ENCODE measurements at places on chromosomes 12 and 14.

- DNase-seq, result no peak
These were observed 10.9 kb upstream of the IL26 start for GRCh38 chr12:68236421-68237059.

DNA sequence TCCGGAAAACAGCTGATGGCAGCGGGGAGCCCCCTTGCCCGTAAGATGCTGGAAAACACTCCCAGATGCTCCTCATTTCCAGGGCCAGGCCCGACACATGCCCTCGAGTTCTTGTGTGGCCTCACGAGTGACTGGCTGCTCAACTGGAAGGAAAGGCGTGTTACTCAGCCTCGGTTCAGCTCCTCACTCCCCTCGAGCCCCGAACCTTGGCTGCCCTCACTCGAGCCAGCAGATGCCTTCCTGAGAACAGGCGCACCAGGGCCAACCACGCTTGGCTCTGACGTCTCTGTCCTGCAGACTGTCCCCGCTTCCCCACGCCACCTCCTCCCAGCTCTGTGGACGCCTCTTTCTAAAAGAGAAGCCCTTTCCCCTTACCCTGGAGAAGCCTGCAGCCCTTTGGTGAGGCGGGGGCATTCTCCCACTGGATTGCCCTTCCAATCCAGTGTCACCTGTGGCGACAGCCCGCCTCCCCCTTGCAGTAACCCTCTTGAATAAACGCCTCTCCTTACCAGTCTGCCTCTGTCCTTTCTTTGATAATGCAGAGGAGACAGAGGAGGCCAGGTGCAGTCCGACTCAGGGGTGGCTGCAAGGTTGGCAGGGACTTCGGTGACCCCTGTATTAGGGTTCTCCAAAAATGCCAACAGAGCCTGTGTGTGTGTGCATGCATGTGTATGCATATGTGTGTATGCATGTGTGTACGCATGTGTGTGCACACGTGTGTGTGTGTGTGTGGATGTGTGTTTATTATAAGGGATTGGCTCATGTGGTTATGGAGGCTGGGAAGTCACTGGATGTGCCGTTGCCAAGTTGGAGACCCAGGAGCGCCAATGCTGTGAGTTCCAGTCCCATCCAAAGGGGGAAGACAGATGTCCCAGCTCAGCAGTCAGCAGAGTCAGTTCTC is 166.3 kb downstream of the KIF26A start:
- no peak for DNase-seq

GRCh38 chr12:77855548-77855947 is 24.9 kb downstream of the NAV3 start:
- no peak for DNase-seq

DNA sequence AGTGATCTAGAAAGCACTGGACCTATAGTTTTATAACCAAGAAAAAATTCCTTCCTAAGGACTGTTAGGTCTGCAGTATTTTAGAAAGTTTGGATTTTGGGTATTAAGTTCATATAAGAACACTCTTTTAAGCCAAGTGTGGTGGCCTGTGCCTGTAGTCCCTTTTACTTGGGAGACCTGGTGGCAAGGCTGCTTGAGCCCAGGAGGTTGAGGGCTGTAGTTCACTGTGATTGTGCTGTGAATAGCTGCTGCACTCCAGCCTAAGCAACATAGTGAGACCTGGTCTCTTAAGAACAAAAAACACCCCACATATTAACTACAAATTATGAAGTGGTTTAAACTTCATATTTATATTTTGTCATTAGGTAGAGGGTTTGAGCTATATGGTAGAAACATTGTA is 9.7 kb downstream of the DNM1L start:
- DNase-seq, result no peak

GRCh38 chr12:131491155-131491554 is 219.7 kb upstream of the SFSWAP start:
- DNase-seq, result no peak

DNA sequence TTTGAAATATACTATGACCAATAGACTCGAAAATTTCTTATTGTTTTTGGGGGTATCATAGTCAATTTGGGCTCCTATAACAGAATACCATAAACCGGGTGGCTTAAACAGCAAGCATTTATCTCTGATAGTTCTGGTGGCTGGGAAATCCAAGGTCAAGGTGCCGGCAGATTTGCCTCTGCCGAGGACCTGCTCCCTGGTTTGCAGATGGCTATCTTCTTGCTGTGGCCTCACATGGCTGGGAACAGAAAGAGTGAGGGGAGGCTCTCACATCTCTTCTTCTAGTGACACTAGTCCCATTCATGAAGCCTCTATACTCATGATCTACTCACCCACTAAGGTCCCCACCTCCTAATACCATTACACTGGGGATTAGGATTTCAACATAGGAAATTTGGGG is 70.7 kb downstream of the BORCS5 start:
- DNase-seq, result no peak

- no peak for DNase-seq
These were observed 225.1 kb downstream of the DIO2 start for GRCh38 chr14:79986251-79986650.

DNA sequence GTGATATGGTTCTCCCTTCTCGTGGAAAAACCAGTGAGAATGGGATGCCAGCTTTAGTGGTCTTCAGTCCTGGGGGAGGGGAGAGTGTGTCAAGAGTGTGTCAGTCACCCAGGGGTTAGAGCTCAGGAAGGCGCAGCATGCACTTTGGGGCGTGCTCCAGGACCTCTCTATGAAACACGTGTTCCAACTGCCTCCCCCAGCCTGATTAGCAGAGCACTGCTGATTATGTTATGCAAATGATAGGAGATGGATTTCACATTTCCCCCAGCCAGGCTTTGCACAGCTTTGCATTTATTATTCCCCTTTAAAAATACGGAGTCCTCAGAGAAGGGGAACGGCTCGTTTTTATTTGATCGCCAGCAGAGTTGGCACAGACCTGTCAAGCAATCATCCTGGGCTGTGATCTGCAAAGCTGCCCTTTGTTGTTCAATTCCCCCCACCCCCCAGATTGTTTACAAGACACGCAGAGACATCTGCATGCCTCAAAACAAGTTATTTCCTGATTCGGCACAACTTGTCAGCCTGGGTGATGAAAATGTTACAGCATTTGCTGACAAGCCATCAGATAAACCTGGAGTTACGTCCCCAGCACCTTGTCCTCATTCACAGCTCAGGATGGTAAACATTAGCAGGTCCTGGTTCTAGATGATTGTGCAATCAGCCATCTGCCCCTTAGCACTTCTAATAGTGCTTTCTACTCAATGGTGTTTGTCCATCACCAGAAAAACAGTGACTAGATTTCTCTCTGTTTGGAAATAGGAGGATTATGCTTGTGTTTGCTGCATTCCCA is 196.5 kb downstream of the NOVA1 start:
- DNase-seq, result no peak

- DNase-seq, result no peak
These were observed 8.4 kb downstream of the PAPLN start for GRCh38 chr14:73245480-73246325.

- DNase-seq, result no peak
These were observed 13.4 kb downstream of the MARK3 start for GRCh38 chr14:103398427-103399195.

DNA sequence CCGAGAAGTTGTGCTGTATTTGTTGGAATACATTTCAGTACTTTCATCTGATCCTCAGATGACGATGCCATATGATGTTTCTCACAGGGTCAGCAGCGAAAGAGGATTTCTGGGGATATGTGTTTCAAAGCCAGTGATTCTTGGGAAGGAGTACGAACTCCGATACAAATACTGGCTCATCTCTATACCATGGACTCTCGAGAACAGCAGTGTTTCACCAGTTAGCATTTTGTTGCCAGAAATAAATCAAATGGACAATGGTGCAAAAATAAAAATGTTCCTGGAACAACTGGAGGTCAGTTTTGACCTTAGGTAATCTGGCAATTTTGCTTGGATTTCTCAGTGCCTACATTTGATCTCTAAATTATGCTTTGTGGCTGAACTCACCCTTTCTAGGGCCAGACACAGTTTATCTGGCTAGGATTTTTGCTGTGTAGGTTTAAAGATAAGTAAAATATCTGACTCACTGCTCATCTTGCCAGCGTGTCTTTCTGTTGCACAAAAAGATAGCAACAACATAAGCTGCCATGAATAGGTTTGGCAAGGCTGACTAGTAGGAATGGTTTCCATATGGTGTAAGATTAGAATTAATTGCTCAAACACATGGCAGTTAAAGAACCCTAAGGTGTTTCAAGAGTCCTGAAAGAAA is 11.0 kb upstream of the MGP start:
- no peak for DNase-seq

DNA sequence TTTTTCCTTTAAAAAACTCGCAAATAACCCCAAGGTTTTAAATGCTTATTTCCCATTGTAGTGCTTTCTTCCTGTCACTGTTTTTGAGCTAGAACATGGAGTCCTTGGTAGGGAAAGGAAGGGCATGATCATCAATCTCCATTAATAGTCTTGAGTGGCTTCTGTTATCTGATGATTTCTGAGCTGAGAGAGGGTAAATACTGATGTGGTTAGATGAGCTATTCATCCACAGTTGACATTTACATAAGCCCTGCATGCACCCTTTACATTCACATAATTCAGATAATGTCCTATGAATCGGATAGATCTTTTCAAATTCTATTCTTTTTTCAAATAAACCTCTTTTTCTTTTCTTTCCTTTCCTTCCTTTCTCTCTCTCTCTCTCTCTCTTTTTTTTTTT is 81.4 kb downstream of the NTN4 start:
- no peak for DNase-seq

DNA sequence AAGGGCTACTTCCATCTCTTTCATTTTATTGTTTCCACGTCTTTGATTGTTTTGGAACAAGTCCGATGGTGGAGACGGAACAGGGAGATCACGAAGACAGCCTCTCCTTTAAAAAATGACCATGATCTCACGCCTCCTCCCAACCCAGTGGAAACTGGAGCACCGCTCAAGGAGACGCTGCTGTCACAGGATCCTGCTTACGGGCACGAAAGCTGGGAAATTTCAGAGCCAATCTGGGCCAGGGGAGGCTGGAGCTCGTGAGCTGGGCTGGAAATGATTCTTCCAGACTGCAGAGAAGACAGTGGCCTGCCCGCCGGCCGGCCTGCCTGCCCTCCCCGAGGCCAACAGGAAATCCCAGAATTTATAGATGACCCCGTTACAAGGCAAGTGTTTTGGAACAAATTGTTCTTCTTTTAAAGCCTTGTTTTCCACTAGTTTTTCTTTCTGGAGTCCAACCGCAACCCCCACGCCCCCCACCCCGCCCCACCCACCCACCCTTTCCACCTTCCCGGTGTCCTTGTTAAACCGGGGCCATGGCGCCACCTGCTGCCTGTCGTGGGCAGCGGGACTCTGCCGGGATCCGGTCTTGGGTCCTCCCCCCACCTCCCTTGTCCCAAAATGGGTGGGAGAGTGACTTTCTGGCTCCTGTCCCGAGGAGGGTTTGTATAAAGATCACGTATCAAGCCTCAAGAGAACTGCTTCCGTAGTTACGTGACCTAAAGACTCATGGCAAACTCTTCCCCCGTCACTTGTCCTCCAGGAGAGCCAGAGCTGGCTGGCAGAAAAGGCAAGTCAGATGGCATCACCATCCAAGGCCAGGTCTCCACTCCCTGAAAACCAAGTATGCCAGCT is 40.3 kb downstream of the MAP1LC3B2 start:
- no peak for DNase-seq

- no peak for DNase-seq
These were observed 185.1 kb downstream of the CHST11 start for GRCh38 chr12:104641862-104642261.

- DNase-seq, result no peak
These were observed 63.1 kb upstream of the TRHDE start for GRCh38 chr12:72209086-72209485.

- no peak for DNase-seq
These were observed 234.2 kb upstream of the FBXO33 start for GRCh38 chr14:39666386-39666785.

- DNase-seq, result peak; percentile 10
These were observed 49.5 kb downstream of the ADIPOR2 start for GRCh38 chr12:1740161-1740948.

DNA sequence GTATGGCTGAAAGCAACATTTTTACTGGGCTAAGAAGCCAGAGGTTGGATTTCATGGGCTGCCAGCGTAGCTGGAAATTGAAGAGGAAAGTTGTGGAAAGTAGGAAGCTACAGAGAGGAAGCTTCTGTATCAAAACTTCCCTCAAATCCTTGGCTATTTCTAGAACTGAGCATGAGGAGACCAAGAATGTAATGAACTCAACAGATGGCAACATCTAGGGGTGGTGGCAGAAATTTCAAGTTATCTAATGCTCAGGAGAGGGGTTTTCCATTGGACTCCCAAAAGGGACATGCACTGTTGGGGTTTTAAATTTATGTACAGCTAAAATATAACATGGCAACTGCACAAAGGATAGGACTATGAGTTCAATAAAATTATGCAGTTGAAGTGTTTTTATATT is 151.3 kb downstream of the DHRS2 start:
- no peak for DNase-seq

GRCh38 chr14:102187044-102187443 is 47.3 kb downstream of the WDR20 start:
- DNase-seq, result peak; percentile 34

- no peak for DNase-seq
These were observed 19.9 kb downstream of the TTC7B start for GRCh38 chr14:90796329-90796728.

GRCh38 chr12:80925237-80925636 is 12.5 kb downstream of the LIN7A start:
- no peak for DNase-seq

DNA sequence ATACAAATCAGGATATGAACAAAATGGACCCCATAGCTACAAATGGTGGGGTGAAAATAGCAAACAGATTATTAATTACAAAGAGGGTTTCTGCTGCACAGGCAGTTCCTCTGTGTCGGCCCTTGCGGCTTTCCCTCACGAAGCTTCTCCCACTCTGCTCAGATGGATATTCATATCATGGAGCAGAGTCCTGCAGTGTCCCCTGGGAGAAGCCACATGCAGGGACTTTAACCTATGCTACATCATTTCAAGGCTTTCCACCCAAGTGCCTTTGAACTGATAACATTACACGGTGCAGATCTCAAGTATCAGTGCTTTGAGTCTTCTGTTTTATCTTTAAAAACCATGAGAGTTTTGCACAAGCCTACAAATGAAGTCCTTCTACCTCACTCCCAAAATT is 229.1 kb downstream of the PPM1H start:
- no peak for DNase-seq

GRCh38 chr12:85866986-85867776 is 6.9 kb upstream of the NTS start:
- no peak for DNase-seq

DNA sequence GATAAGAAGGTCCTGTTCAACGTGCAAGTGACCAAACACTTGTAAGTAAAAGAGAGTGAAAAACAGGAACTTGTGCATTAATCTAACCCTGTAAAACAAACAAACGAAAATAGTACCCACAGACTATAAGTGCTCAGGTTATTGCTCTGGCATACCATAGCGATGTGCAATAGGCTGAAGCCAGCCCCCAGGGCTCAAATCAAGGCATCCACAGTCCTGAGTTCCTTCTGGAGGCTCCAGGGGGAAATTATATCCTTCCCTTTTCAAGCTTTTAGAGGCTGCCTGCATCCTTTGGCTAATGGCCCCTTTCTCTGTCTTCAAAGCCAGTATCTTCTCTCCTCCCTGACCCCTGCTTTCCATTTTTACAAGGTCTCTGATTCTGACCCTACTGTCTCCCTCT is 8.1 kb upstream of the CMAS start:
- DNase-seq, result no peak
